ENCODE measurements at places on chromosomes 2 and 18. TPM values are rescaled to one million over a fixed set of nuclear protein-coding genes. Genes with fewer than 3 reads are reported as not detected.

DNA sequence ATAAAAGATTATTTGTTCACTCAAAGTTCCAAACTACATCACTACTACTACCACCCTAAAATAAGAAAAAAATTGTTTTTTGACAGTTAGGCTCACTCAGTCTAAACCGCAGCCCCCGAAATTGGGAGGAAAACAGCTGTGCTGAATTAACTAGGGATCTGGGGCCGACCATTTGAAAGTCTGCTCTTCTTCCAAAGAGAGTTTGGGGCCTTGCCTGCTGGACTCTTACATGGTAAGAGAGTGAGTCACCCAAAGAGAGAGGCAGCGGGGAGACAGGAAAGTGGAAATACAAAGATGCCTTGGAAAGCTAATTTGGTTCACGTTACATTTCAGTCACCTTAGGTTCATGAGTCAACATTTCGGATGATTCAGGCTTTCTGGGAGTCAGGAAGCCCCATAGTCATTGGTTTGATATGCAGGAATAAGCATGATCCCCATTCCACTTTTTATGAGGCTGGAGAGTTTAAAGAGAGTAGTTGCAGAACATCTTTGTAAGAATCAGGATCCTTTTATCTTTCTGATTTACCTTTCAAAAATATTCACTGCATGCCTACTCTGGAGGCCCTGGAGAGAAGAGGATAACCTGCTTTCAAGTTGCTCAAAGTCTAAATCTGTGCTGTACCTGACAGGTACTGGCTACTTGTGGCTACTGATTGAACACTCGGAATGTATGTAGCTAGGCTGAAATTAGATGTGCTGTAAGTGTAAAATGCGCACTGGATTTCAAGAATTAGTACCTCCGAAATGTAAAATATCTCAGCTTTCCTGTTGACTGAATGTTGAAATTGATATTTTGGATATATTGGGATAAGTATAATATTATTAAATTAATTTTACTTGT is 995 bp upstream of the RTN4 start:
- DNase-seq: peak; percentile 14

SCYGR8 gene
- not detected for total RNA-seq

TUBA3E gene
- not detected for total RNA-seq

CERS6 gene
- total RNA-seq: 8.4 TPM

GRCh38 chr18:79393181-79393634 is 2.5 kb upstream of the NFATC1 start:
- DNase-seq: no peak

GRCh38 chr2:165617741-165618481 is 148.4 kb downstream of the CSRNP3 start:
- no peak for DNase-seq

DNA sequence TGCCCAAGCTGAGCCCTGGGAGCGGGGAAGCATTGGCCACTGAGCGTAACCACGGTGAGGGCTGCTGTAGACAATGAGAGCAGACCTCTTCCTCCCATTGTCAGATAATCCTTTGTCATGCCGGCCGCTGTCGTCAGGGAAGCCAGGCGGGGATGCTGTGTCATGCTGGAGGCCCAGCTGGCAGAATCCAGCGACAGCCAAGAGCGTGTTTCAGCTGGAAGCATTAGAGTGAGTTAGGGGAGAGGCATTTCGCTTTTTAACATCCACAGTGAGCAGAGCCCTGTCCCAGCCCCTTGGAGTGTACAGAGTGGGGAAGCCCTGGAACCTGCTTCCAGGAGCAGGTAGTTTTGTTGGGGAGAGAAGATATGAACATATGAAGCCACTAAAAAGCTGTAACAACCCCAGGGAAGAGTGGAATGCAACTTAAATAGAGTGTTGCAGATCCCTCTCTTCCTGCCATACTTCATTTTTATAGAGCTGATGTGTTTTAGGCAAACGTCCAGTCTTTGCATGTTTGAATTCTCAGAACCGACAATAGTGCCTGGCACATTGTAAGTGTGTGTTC is 7.0 kb downstream of the CTIF start:
- DNase-seq: no peak

- no peak for DNase-seq
These were observed 198.3 kb downstream of the ACKR3 start for GRCh38 chr2:236767941-236768340.

DNA sequence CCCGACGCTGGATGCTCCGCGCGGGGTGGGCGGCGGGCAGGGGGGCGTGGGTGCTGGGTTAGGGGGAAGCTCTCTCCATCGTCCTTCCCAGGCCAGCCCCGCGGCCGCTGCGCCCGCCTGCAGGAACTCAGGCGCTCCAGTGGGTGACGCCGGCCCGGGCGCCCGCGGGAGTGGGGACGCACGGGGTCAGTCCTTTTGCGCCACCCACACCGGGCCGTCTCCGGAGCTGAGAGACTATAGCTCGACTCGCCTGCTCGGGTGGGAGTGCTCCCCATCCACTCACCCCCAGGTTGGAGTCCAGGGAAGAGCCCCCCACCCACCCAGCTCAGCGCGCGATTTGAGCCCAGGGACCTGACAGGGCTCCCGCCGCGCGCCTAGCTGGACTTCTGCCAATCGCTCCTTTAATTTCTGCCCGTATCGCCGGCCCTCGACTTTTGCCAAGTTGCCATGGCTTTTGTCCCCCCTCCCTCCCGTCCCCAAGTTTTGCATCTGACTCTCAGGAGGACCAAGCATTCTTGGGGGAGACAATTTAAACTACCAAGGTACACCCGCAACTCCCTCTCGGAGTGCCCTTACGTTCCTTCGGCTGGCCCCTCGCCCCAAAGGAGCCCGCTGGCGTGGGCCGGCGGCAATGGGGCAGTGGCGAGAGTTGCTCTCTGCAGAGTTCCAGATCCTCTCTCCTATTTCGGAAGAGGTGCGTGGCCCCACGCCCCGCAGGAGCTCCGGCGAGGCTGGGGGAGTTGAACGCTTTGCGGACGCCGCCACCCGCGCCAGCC is 205.8 kb upstream of the SMAD2 start:
- DNase-seq: no peak

Measured in T-helper 17 cell (primary cell).